NCI-H1436 (cell line): ENCODE measurements at places on chromosomes 13 and 19.

DNA sequence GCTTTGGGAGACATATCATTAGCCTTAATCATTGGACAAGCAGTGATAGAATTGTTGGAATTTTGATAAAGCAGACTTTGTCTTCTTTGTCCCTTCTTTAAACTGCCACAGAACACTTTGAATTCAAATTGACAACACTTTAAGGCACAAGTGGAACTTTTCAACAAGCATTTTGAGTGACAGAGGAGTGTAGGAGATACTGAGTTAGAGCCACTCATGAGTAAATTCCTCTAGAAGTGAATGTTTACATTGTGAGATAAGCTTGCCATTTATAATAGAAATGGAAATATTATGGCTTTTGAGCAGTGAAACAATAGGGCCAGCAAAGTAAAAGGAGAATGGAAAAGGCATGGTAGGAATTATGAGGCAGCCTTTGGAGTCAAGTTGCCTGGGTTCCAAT lies 515.8 kb downstream of the SLITRK6 start:
- DNase-seq: no peak

- DNase-seq: no peak
Measured at GRCh38 chr19:33418461-33418860, 45.0 kb downstream of the CEBPG start.

GRCh38 chr19:8363803-8364771 lies at the start of gene ANGPTL4:
ANGPTL4 (plus strand) TSS chr19:8364155; CDS start chr19:8364322, 167 bp downstream.
- no peak for DNase-seq

- DNase-seq: no peak
Measured at GRCh38 chr13:26280822-26281221, 26.9 kb downstream of the CDK8 start.

DNA sequence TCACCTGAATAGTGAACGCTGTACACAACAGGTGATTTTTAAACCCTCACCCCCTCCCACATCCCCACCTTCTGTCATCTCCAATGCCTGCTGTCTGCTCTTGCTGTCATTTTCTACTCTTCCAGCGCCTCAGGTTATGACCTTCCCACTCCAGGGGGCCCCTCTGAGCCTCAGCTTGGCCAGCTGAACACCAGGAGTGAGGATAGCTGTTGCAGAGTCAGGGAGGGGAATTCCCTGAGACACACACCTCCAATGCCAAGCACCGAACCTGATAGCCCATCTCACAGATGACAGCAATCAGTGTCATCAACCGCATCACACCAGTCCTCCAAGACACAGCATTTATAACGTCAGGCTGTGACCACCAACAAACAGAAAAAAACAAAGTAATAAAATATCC lies 193.5 kb downstream of the ZNF536 start:
- no peak for DNase-seq

- DNase-seq: no peak
Measured at GRCh38 chr13:31803311-31803710, 64.0 kb downstream of the RXFP2 start.

DNA sequence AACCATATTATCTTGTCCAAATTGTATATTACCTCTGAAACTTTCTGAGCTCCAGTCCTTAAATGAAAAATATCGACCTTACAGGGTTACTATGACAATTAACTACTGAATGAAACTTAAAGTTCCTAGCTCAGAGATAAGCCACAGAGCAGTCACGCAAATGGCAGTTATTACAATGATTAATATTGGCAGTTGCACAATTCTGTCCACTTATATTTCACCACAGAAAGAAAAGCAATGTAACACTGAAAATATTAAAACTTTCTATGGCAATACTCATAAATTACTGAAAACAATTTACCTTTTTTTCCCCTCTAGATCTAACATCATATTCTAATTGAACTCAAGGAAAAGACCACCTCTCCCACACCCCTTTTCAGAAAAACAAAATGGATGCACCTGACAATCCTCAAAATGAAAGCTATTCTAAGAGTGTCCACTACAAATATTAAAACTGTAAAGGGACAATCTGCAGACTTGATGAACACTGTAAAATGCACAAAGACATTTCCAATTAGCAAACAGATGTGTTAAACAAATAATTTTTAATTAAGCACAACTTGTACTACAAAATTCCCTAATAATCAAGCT lies 14.6 kb downstream of the LNX2 start:
- no peak for DNase-seq

GRCh38 chr13:107271227-107271626 lies 703.3 kb upstream of the ARGLU1 start:
- no peak for DNase-seq

DNA sequence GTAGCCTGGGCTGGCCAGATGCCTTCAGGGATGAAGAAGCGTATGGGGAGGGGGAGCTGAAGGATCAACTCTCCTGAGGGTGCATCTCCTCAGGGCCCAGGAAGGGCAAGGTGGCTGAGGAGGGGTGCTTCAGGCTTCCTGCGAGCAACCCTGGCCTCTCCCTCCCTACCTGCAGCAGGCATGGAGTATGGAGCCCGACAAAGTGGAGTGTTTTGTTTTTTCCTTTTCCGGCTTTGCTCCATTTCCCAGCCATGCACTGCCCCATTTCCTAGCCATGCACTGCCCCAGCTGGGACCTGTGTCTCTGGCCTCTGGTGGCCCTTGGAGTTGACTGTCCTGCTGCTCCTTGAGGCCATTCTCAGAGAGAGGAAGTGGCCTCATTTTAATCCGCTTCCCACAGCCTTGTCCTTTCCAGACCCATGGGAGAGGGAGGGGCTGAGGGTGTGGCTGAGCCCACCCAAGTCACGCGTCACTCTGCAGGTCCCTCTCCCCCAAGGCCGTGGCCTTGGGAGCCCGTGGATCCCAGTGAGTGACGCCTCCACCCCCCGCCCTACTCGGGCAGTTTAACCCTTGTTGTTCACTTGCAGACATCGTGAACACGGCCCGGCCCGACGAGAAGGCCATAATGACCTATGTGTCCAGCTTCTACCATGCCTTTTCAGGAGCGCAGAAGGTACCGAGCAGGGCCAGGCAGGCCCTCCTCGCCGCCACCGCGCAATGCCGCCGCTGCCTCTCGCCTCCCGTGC lies 34.4 kb downstream of the CAPN12 start:
- no peak for DNase-seq

DNA sequence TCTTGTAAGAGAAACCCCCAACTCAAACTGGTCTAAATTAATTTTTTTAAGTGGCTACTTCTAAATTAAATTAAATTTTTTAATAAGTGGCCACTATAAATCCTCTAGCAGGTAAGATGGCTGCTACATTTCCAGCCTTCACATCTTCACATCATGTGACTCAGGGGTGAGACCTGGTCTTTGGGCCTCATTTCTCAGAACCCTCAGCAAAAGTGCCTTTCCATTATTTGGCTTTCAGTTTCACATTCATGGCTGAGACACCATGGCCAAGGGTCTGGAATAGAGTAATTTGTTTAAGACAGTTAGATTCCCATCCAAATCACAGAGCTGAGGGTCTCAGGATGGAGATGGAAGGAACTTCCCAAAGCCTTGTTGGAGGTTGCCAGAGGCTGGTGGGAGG lies 47.5 kb downstream of the DCT start:
- DNase-seq: no peak

- DNase-seq: no peak
Measured at GRCh38 chr19:812049-812746, 9.6 kb downstream of the PLPPR3 start.

GRCh38 chr13:50189450-50189849 lies 174.2 kb downstream of the KCNRG start:
- DNase-seq: no peak

- DNase-seq: no peak
Measured at GRCh38 chr13:31756346-31756745, 17.0 kb downstream of the RXFP2 start.

GRCh38 chr13:111855786-111856185 lies 211.2 kb upstream of the SOX1 start:
- no peak for DNase-seq

- DNase-seq: no peak
Measured at GRCh38 chr13:64925727-64926126, 2304.4 kb downstream of the PCDH9 start.

DNA sequence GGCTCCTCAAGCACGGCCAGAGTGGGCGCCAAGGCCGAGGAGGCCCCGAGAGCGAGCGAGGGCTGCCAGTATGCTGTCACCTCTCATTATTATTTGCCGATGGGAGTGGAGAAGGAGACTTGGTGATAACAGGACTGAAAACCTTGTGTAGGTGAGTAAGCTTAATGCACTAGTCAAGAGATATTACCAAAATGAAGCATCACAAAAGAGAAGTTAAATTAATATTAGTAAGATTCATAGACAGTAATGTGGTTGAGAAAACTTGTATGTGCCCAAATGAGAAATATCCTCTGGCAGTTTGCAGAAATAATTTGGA lies 204.5 kb upstream of the SLITRK1 start:
- DNase-seq: no peak

DNA sequence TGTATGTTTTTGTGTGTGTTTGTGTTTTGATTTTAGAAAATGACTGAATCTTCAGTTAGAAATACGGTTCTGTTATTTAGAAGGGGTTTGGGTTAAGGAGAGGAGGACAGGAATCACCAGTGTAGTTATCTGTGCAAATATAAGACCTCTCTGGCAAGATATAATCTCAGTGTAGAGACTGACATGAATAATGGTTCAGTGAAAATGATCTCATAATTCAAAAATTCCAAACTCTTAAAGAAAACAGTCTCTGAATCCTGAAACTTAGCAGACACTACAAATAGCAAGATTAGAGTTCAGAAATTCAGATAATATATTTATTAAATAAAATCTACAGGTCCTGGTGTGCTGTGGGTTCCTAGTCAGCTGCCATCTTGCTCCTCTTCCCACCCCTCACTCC lies 73.5 kb downstream of the PDS5B start:
- DNase-seq: no peak

GRCh38 chr13:111184458-111185401 lies 69.6 kb downstream of the ARHGEF7 start:
- peak; percentile 72 for DNase-seq

- no peak for DNase-seq
Measured at GRCh38 chr19:53538378-53539109, 599 bp downstream of the ZNF331 start.

- no peak for DNase-seq
Measured at GRCh38 chr13:68345963-68346531, 1115.9 kb upstream of the PCDH9 start.

DNA sequence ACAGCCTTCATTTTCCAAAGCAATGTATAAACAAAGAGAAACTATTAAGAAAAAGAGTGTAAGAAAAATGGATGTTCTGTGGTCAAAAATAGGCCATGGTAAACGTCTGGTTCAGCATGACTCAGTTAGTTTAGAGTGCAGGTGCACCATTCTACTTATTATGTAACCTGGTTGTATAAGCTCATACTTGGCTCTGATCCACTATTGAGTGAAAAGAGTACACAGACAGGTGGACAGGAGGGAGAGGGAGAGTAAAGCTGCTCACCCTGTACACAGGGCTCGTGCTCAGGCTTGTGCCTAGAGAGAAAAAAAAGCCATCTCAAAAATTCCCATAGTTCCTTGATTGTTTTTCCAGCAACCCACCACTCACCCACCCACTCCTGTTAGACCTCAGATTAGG lies 85.8 kb upstream of the ZNF91 start:
- no peak for DNase-seq

- DNase-seq: no peak
Measured at GRCh38 chr19:15199661-15200552, 888 bp downstream of the NOTCH3 start.

DNA sequence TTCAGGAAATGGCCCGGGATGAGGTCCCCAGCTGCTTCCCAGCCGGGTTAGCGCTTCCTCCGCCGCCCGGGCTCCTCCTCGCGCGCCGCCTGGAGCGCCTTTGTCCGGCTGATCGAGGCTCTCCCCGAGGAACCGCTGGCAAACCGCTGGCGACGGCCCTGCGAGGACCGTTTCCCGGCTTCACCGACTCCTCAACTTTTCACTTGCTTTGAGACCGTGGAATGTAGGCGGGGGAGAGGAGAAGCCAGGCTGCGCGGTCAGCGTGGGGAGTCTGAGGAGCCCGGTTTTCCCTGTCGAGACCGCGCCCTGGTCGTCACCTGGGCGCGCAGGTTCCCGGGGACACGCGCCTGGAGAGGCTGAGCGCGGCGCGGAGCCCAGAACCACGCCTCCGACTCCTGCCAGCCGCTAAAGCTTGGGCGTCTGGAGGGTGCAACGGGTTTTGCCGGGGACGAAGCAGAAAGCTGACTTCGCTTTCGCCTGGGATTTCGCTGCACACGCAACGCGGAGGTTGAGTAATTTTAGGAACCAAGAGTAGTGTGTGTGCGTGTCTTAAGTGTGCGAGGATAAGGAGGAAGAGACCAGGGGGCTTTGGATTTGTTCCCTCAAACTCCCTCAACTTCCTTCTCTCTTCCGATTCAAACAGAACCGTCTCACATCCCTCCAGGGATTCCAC lies 7.3 kb upstream of the DGKH start:
- DNase-seq: no peak

DNA sequence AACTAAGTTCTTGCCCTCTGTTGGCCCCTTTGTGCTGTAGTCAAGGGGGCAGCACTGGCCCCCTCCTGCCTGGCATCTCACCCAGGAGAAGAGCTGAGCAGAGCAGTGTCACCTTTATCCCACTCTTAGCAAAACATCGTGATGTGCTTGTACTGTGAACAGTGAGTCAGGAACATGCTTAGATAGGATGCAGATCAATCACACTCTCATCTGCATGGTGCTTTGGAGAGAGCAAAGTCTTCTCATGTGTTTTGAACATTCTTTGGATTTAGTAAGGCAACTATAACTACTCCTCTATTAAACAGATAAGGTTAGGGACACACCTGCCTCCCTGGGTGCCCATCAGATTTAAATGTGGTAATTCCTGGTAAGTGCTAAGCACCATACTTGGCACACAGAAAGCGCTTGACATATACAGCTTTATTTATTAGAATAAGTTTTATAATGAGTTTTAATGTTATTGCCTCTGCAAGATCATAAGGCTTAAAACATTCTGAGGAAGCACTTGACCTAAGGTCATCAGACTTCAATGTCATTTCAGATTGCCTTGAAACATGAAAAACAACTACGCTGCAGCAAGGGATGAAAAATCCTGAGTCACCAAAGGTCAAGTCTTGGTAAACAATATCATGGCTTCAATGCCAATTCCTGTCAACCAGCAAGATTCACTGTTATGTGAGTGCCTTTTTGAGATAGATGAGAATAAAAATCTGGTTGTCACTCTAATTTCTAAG lies 82.4 kb upstream of the IRS2 start:
- DNase-seq: no peak

DNA sequence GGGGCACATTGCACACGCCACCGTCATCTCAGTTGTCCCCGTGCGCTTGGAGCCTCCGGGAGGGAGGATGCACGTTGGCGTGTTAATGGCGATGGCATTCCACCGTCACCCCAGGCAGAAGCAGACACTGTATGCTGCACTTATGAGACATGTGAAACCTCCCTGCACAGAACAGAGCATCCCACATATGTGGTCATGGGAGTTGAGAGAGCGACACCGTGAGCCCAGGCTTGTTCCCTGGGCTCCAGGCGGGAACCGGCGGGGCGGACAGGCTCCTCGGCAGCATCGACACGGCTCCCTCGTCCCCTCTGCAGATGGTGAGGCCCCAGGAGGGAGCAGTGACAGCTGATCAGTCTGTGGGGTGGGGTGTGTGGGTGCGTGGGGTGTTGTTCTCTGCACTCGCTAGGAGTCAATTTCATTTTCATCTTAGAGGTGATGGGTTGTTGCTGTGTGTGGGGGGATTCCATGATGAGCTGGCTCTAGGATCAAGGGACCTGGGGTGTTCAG lies 40.4 kb downstream of the CRTC1 start:
- DNase-seq: no peak
